CD14-positive monocyte (primary cell): ENCODE measurements at places on chromosomes 3 and 15.

GRCh38 chr15:74036271-74037170 lies 42.0 kb downstream of the PML start:
- no peak for DNase-seq

DNA sequence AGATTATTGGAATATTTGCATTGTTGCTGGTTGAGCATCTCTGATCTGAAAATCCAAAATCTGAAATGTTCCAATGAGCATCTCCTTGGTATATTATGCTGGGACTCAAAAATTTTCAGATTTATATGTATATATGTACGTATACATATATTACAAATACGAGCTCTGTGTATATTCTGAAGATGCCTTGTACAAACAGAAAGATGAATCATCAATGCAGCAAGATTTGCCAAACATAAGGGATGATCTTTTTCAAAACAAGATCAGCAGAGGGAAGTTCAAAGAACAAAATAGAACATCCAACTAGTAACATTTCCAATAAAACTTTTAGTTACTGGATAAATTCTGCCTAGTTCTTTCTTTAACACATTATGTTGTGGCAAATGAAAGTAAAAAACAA lies 42.5 kb downstream of the HERC1 start:
- DNase-seq, result no peak

GRCh38 chr3:143302638-143303171 lies 183.1 kb downstream of the CHST2 start:
- DNase-seq, result no peak

GRCh38 chr3:20039765-20040547 lies at the start of gene KAT2B:
KAT2B (plus strand) TSS chr3:20040446; CDS start chr3:20040478, 32 bp downstream.
- peak; percentile 70 for DNase-seq

DNA sequence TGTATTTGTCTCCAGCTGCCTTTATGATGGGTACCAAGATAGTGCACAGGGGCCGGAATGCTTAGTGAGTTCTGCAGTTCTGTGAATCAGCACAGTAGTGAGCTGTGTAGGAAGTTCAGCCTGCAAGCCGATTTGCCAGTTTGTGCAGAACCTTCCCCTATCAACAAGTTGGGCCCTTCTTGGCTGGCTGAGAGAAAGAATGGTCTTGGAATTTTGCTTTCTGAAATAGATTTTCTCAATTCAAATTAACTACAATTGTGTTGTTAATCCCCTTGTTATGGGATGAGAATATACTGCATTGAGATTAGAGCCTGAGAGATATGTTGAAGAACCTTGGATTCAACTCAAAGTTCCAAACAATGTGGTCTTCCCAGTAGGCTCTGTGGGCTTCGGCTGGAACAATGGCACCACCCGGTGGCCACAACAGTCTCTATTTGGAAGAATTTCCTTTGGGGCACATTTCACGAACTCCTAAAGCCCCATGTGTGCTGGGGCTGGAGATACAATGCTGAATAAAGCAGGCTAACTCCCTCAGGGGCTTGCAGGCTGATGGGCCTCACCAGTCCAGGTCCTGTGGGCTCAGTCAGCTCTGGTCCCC lies 59.1 kb downstream of the TRIM42 start:
- peak; percentile 24 for DNase-seq

- no peak for DNase-seq
Measured at GRCh38 chr15:80464951-80465625, 60.9 kb downstream of the ARNT2 start.

GRCh38 chr3:17551895-17552294 lies 190.5 kb downstream of the TBC1D5 start:
- DNase-seq, result no peak

- DNase-seq, result no peak
Measured at GRCh38 chr3:125428216-125428830, 53.2 kb upstream of the ZNF148 start.

GRCh38 chr15:40190591-40190990 lies 29.7 kb downstream of the BUB1B start:
- DNase-seq, result peak; percentile 36

GRCh38 chr3:105844704-105845103 lies 24.1 kb downstream of the CBLB start:
- DNase-seq, result no peak

DNA sequence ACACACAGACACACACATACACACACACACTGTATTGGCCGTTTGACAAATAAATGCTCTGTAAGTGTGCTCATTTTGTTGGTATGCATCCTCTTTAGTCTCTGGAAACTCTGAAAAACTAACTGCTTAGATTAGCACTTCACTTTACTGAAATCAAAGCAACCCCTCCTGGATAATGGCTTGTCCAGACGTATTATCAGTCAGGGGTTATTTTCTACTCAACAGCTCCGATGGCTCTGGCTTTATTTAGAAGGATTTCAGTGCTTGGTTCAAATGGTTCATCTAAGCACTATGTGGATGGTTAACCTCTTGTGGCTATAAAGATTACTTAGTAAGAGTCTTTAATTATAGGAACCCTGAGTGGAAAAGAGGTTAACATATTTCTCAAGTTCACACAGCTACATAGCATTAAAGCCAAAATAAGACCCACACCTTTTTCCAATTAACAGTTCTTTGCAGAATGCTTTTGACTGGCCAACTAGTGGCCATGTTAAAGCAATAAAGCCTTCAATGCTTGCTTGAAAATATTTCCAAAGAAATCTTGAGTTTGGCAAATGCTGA lies 516.1 kb upstream of the NAALADL2 start:
- DNase-seq, result no peak

- DNase-seq, result no peak
Measured at GRCh38 chr3:155663467-155664212, 81.2 kb downstream of the PLCH1 start.

DNA sequence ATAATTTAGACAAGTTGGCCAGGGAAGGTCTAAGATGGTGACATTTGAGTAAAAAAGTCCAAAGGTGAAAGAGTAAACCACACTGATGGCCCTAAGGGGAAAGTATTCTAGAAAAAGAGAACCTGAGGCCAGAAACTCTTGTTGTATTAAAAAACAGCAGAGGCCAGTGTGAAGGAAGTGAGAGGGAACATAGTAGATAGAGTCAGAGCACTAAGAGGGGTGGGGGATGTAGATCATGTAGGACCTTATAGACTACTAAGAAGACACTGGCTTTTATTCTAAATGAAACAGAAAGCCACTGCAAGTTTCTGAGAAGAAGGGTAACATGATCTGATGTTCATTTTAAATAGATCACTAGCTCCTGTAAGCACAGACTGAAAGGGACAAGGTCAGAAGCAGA lies 14.5 kb downstream of the POLQ start:
- DNase-seq, result no peak

- no peak for DNase-seq
Measured at GRCh38 chr3:16675805-16676204, 70.6 kb upstream of the DAZL start.

GRCh38 chr15:59327942-59328341 lies 44.7 kb downstream of the MYO1E start:
- DNase-seq, result peak; percentile 59

GRCh38 chr3:105385179-105385578 lies 18.5 kb downstream of the ALCAM start:
- no peak for DNase-seq

GRCh38 chr3:45896956-45897355 lies 10.6 kb downstream of the CCR9 start:
- DNase-seq, result no peak

DNA sequence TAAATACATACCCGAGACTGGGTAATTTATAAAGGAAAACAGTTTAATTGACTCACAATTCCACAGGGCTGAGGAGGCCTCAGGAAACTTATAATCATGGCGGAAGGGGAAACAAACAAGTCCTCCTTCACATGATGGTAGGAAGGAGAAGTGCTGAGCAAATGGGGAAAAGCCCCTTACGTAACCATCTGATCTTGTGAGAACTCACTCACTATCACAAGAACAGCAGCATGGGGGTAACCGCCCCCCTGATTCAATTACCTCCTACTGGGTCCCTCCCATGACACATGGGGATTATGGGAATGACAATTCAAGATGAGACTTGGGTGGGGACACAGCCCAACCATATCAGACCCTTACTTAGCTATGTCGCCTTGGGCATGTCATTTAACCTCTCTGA lies 27.7 kb downstream of the SCG3 start:
- peak; percentile 25 for DNase-seq

GRCh38 chr3:121598564-121598963 lies 5.4 kb downstream of the FBXO40 start:
- DNase-seq, result no peak

DNA sequence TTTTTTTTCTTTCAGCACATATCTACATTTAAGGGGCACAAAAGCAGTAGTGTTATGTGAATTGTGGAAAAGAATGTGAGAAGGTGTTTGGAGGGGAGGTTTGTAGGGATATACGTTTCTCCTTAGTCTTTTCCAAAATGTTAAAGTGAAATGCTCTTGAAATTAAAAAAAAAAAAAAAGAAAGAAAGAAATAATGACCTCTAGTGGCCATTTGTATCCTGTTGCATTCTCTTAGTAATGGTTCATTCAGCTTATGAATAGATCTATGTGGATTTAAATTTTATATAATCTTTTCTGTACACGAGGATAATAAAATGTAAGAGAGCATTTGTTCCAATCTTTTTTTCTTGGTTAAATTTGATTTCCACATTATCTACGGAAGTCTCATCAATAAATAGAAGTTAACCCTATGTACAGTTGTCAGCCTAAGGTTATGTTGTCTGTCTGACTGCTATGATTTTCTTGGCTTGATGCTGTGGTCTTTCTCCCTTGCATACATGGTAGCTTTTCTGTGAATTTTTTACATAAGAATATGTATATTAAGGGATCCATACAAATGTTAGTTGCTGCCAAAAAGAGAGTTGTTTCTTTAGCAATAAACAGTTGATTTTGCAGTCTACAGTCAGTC lies 1.7 kb downstream of the P2RY13 start:
- no peak for DNase-seq

- no peak for DNase-seq
Measured at GRCh38 chr3:55288657-55289056, 198.4 kb downstream of the WNT5A start.

DNA sequence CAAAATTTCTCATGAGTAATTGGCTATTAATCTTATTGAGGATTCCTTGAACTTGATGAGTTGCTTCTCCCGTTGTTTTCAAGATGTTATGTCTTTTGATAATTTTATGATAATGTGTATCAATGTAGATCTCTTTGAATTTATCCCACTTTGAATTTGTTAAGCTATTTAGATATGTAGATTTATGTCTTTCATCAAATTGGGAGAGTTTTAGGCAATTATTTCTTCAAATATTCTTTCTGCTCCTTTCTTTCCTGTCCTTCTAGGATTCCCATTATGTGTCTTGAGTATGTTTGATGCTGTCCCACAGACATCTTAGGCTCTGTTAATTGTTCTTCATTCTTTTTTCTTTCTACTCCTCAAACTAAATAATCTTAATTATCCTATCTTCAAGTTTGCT lies 68.1 kb upstream of the FGD5 start:
- no peak for DNase-seq

- no peak for DNase-seq
Measured at GRCh38 chr3:185540695-185541094, 11.7 kb downstream of the LIPH start.

DNA sequence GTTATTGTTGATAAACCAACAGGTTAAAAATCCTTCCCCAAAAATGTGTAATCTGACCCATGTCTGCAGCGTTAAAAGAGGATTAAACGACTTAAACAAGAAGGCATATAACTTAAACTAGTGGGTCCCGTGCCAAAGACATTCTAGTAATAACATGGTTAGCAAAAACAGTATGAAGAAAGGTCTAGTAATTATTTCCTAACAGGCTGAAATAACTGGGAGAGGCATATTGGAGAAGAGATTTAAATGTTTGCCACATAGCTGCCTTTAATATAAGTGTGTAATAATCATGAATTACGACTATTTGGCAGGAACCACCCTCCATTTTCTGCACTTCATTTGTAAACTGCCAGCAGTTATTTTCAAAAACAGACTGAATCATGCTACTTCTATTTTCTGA lies 67.7 kb upstream of the CSPG5 start:
- DNase-seq, result no peak

GRCh38 chr15:58731756-58732535 lies 17.6 kb downstream of the ADAM10 start:
- peak; percentile 79 for DNase-seq

DNA sequence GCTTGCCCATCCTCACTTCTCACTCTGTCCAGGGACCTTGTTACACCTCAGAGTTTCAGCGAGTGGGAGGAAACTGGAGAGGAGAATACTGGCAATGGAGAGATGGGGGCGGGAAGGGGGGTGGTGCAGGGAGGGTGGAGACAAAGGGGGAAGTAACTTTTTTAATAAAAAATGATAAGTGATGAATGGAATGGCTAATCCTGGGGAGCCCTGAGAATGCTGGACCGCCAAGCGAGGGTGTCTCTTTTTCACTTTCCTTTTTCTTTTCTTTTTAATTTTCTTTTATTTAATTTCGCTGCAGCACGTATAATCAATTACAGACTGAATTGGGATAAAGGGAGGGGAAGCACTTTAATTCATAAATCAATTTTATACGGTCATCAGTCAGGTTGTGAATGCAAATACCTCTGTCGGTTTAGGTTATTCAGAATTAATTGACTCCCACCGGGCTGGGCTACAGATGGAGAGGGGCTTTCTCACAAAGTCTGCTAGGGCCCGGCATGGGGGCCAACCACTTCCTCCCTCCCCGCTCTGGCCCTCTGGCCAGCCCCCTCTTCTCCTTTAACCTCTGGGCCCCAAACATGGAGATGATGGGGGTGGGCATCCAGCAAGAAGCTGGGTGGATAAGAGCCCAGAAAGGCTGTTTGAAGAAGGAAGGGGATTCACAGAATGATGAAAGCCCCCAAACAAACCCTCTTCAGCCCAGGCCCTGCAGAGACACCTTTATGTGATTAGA lies 106.8 kb upstream of the BOC start:
- DNase-seq, result no peak

DNA sequence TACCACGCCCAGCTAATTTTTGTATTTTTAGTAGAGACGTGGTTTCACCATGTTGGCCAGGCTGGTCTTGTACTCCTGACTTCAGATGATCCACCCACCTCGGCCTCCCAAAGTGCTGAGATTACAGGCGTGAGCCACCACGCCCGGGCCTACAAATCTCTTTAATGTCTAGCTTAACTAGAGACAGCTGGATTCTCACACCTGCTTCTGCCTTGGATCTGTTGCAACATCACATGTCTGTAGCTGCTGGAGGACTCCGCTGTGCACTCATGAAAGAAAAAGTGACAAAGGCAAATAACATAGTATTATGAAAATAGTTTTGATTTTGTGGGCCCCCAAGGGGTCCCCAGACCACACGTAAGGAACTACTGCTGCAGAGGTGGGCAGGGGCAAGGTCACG lies 85.9 kb downstream of the NCEH1 start:
- no peak for DNase-seq

DNA sequence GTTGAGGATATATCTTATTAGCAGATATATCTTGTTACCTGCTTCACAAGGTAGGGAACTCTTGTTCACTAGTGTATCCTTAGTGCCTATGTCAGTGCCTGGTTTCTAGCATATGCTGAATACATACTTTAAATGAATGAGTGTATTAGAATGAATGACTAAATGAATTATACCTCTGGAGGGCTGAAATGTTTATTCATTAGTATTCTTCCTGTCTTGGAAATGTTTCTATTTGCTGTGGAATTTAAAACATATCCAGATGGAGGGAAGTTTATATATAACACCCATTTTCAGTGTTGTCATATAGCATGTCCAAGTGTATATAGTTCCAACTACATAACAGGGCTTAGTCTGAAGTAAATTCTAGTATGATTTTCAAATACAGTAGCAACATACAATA lies 581.5 kb downstream of the TBL1XR1 start:
- DNase-seq, result no peak

GRCh38 chr3:138057384-138057783 lies 47.4 kb downstream of the CLDN18 start:
- DNase-seq, result no peak
